Activated naive CD8-positive, alpha-beta T cell treated with anti-CD3 and anti-CD28 coated beads, Interleukin-2, amount 10 ng/mL, durations not matched to agents 7 days and 5 days (primary cell): ENCODE measurements at places on chromosomes 4 and X. TPM values are rescaled to one million over a fixed set of nuclear protein-coding genes. Genes with fewer than 3 reads are reported as not detected.

- no peaks in the 10 kb centered on the region for H3K36me3 ChIP-seq
- no peak for DNase-seq
- H3K27me3 ChIP-seq, result peaks cover 14% of the 10 kb centered on the region
- H3K27ac ChIP-seq, result no peak overlapping the region
Measured at GRCh38 chr4:71558248-71558647, 219.4 kb downstream of the SLC4A4 start.

PLS3 gene
- total RNA-seq, result 0.53 TPM

PAGE5 gene
- 0.85 TPM for total RNA-seq

DNA sequence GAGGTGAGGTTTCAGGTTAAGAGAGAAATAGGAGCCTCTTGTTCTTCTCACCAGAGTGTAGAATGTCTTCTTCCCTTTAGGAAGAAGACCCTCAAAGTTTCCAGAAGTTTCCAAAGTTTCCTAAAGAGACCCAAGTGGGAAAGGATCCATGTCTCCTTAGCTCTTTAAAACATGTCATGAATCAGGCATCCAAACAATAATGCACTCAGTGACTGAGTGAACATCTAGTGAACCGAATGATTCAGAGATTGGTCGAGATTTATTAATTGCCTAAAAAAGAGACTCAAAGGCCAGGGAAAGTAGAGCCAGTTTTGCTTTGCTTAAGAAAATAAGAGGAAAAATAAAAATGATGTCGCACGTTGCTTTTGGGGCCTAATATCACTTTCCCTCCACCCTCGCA lies 29.4 kb downstream of the FGF5 start:
- H3K27ac ChIP-seq, result no peak overlapping the region
- no peaks in the 10 kb centered on the region for H3K36me3 ChIP-seq
- no peak for DNase-seq
- no peak overlapping the region for H3K4me3 ChIP-seq

DNA sequence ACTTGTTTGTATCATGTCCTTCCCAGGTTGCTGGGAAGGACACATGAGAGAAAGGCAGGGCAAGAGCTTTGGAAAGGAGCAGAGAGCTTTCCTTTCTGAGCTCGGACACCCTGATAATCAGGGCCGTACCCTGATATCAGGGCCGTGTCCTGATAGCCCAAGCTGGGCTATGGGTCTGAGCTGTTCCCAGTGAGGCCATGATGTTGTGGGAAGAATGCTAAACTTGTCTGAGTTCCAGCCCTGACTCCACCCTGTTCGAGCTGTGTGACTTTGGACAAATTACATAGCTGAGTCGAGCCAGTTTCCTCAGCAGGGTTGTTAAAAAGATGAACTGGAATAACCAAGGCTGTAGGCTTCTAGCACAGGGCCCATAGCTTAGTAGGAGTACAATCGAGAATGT lies 3.3 kb upstream of the CXCR3 start:
- H3K4me1 ChIP-seq, result peaks cover 39% of the 10 kb centered on the region
- H3K4me3 ChIP-seq, result no peak overlapping the region
- peak overlapping the region; percentile 95 for H3K27ac ChIP-seq
- peaks cover 18% of the 10 kb centered on the region for H3K36me3 ChIP-seq
- DNase-seq, result no peak
- no peaks in the 10 kb centered on the region for H3K27me3 ChIP-seq

DNA sequence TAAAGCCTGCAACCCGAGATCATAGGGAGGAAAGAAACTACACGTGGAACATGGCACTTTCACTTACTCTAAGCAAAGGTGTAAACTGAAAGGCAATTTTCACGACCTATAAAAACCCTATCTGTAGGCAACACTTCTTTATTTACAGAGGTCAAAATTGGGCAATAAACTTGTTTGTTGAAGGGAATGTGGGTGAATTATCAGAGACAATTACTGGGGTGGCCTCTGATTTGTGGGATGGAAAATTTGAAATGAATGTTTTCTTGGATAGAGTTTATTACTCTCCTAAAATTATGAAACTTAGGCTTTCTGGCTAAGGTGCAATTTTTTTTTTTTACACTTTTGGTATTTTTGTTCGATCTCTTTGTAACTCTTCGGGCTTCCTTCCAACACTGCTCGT lies 734.1 kb upstream of the TENM3 start:
- DNase-seq, result no peak
- no peaks in the 10 kb centered on the region for H3K4me1 ChIP-seq
- H3K27me3 ChIP-seq, result no peaks in the 10 kb centered on the region
- H3K27ac ChIP-seq, result no peak overlapping the region
- H3K36me3 ChIP-seq, result no peaks in the 10 kb centered on the region

GRCh38 chrX:12292996-12293765 lies 154.9 kb downstream of the FRMPD4 start:
- no peak overlapping the region for H3K27ac ChIP-seq
- no peaks in the 10 kb centered on the region for H3K27me3 ChIP-seq
- H3K36me3 ChIP-seq, result no peaks in the 10 kb centered on the region
- DNase-seq, result no peak
- no peak overlapping the region for H3K4me3 ChIP-seq

- no peaks in the 10 kb centered on the region for H3K36me3 ChIP-seq
- no peak for DNase-seq
- H3K4me3 ChIP-seq, result no peak overlapping the region
- H3K4me1 ChIP-seq, result no peaks in the 10 kb centered on the region
- H3K27ac ChIP-seq, result no peak overlapping the region
- H3K27me3 ChIP-seq, result no peaks in the 10 kb centered on the region
Measured at GRCh38 chr4:85166318-85166717, 199.8 kb upstream of the WDFY3 start.

GRCh38 chr4:141654098-141654497 lies 17.7 kb downstream of the IL15 start:
- H3K4me1 ChIP-seq, result peaks cover 1% of the 10 kb centered on the region
- H3K4me3 ChIP-seq, result no peak overlapping the region
- no peak for DNase-seq
- no peaks in the 10 kb centered on the region for H3K27me3 ChIP-seq
- no peak overlapping the region for H3K27ac ChIP-seq

DNA sequence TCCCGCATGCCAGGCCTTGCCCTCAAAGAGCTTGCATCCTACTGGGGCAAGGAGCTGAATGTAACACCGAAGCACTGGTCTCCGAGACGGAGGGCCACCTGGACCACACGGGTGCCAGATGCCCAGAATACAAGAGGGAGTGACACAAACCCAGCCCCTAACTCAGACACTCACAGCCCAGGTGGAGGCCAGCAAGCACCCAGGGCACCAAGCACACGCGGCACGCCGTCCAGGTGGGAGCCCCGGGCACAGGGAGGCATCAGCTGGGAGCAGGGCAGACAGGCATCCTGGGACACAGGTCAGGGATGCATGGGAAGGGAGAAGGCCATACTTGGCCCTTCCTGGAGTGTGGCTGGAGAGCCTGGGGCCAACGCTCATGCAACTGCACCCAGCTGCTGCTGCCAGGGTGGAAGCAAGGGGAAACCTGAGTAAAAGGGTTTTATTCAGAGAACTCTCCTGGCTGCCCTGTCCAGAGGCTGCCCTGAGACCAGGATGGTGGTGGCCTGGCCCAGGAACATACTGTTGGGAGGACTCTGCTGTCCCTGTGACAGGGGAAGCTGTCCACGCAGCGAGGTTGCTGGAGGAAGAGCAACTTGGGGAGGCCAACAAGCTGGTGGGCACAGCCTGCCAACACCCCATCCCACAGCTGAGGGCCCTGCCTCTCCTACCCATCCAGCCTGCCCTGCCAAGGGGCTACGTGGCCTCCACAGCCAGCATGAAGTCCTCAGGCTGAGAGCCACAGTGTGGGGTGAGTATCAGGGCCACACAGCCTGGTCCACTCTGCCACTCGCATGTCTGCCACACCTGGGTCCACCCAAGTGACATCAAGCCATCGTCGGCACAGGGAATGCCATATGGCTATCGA lies 22.2 kb upstream of the PPP2R2C start:
- H3K27me3 ChIP-seq, result peaks cover 9% of the 10 kb centered on the region
- H3K4me3 ChIP-seq, result no peak overlapping the region
- H3K4me1 ChIP-seq, result no peaks in the 10 kb centered on the region
- no peak overlapping the region for H3K27ac ChIP-seq
- no peak for DNase-seq

ERCC6L gene
- total RNA-seq, result 8.2 TPM

GRCh38 chr4:2712261-2712842 lies 43.8 kb downstream of the TNIP2 start:
- peaks cover 13% of the 10 kb centered on the region for H3K4me1 ChIP-seq
- peaks cover 14% of the 10 kb centered on the region for H3K36me3 ChIP-seq
- H3K27me3 ChIP-seq, result no peaks in the 10 kb centered on the region
- DNase-seq, result no peak
- H3K4me3 ChIP-seq, result no peak overlapping the region

GABRQ gene
- total RNA-seq, result not detected

GRCh38 chrX:30270639-30271038 lies 23.7 kb downstream of the MAGEB1 start:
- DNase-seq, result no peak
- no peak overlapping the region for H3K4me3 ChIP-seq
- H3K36me3 ChIP-seq, result no peaks in the 10 kb centered on the region

DNA sequence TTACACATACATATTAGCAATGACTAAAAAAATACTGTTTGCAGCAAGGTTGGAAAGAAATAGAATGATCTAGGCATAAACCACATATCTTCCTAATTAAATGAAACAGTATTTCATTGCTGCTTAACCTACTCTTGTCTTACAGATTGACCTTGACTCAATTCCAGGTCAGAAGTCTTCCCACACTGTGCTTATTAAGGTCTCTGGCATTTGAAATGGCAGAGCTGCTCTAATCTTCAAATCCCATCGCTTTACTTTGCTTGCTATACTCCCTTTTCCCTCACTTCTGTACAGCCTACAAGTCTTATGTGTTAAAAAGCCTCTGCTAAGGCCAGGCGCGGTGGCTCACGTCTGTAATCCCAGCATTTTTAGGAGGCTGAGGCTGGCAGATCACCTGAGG lies 424.5 kb downstream of the RPA4 start:
- peaks cover 2% of the 10 kb centered on the region for H3K36me3 ChIP-seq
- no peak for DNase-seq
- no peaks in the 10 kb centered on the region for H3K4me1 ChIP-seq

GRCh38 chr4:48904101-48904500 lies 2.5 kb downstream of the OCIAD2 start:
- no peaks in the 10 kb centered on the region for H3K27me3 ChIP-seq
- H3K4me3 ChIP-seq, result no peak overlapping the region
- no peak for DNase-seq
- H3K27ac ChIP-seq, result no peak overlapping the region
- H3K36me3 ChIP-seq, result peaks cover 34% of the 10 kb centered on the region

- H3K27ac ChIP-seq, result no peak overlapping the region
- no peak overlapping the region for H3K4me3 ChIP-seq
- DNase-seq, result no peak
Measured at GRCh38 chrX:69072486-69073006, 92.7 kb downstream of the PJA1 start.

CT83 gene
- not detected for total RNA-seq

ASB9 gene
- 0.71 TPM for total RNA-seq

SLC25A6 gene
- total RNA-seq, result 235 TPM

DNA sequence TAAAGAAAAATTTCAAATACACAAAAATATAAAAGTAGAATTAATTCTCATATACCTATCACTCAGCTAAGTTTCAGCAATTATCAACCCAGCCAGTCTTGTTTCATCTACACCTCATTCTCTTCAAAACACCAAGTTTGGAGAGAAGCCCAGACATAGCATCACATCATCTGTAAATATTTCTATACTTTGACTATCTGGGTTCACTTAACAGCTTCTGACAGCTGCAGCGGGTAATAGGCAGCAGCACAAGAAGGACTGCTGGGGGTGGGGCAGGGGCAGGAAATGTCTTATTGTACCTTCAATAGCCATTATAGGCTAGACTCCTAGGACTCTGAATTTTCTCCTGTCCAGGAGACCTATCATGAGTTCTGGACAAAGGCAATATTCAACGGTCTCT lies 54.1 kb downstream of the PHF8 start:
- H3K4me1 ChIP-seq, result no peaks in the 10 kb centered on the region
- no peak for DNase-seq
- no peaks in the 10 kb centered on the region for H3K27me3 ChIP-seq
- no peak overlapping the region for H3K27ac ChIP-seq
- H3K4me3 ChIP-seq, result no peak overlapping the region

CYSLTR1 gene
- total RNA-seq, result 4.2 TPM

DNA sequence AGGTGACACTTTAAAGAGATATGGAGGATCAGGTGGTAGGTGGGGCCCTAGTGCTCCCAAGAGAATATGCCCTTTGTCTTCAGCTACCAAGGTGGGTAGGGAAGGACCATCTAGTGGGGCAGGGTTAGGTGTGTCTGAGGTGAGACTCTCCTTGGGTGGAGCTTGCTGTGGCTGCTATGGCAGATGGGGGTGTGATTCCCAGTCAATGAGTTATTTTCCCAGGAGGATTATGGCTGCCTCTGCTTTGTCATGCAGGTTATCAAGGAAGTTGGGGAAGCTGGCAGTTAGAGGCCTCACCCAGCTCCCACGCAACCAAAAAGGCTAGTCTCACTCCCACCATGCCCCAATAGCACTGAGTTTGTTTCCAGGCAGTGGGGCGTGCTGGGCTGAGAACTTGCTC lies 18.0 kb upstream of the SPIN2A start:
- peaks cover 2% of the 10 kb centered on the region for H3K36me3 ChIP-seq
- no peak for DNase-seq
- H3K27ac ChIP-seq, result no peak overlapping the region
- peaks cover 2% of the 10 kb centered on the region for H3K4me1 ChIP-seq
- H3K4me3 ChIP-seq, result no peak overlapping the region

SLITRK2 gene
- not detected for total RNA-seq

GRCh38 chrX:108671526-108671925 lies 64.8 kb downstream of the IRS4 start:
- no peak for DNase-seq
- H3K27me3 ChIP-seq, result no peaks in the 10 kb centered on the region
- no peaks in the 10 kb centered on the region for H3K4me1 ChIP-seq
- H3K27ac ChIP-seq, result no peak overlapping the region
- no peaks in the 10 kb centered on the region for H3K36me3 ChIP-seq

- DNase-seq, result peak; percentile 38
- peaks cover 7% of the 10 kb centered on the region for H3K27me3 ChIP-seq
- peaks cover 22% of the 10 kb centered on the region for H3K4me1 ChIP-seq
- no peak overlapping the region for H3K4me3 ChIP-seq
Measured at GRCh38 chr4:2786152-2786671, 6.7 kb upstream of the SH3BP2 start.

DNA sequence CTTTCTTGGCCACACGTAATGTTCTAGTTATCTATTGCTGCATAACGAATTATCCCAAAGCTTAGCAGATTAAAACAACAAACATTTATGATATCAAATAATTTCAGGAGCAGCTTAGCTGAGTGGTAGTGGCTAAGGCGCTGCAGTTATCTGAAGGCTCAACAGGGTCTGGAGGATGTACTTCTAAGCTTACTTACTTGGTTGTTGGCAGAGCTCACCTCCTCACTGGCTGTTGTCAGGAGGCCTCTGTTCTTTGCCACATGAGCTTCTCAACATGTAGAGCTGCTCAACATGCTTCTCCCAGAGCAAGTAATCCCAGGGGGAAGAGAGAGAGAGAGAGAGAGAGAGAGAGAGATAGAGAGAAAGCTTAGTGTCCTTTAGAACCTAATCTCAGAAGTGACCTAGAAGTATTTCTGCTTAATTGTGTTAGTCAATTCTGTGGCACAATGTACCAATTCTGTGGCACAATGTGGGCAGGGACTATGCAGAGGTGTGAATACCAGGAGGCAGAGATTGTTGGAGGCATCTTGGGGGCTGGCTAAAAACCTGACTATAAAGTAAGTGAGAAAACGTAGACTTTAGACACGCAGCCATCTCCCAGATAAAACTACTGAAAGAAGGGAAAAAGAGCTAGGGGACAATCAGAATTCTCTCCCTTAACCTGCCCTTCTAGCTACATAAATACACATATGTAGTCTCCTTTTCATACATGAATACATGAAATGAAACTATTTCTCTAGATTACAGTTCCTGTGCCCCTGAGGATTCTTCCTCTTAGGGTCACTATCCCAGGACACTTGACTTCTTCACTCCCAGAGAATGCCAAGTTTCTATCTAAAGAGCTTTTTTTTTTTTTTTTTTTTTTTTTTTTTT lies 40.2 kb downstream of the HOPX start:
- DNase-seq, result no peak
- H3K36me3 ChIP-seq, result peaks cover under 1% of the 10 kb centered on the region
- no peak overlapping the region for H3K27ac ChIP-seq
- H3K27me3 ChIP-seq, result no peaks in the 10 kb centered on the region
- H3K4me3 ChIP-seq, result no peak overlapping the region
